ENCODE measurements at places on chromosomes 4 and X.

- no peak for DNase-seq
These were observed 28.7 kb downstream of the PAPSS1 start for GRCh38 chr4:107691378-107691777.

DNA sequence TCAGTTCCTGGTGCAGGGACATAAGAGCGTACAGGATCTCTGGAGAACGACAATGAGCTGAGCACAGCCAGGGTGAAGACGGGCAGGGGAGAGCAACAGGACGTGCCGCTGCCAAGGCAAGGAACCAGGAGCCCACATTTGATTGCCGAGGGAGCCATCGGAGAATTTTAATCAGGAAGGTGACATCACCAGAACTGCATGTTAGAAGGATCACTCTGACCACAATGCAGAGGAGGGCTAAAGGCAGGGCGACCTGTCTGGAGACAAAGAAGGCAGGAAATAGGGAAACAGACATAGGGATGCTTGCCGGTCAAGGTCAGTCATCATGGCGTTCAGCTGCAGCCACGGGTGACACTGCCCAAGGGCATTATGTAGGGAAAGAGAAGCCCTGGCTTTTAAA is 81.4 kb downstream of the RBM47 start:
- DNase-seq: no peak

GRCh38 chr4:72290737-72291136 is 258.9 kb downstream of the NPFFR2 start:
- no peak for DNase-seq

- DNase-seq: no peak
These were observed 2.5 kb downstream of the ADD1 start for GRCh38 chr4:2846172-2846571.

GRCh38 chr4:106056914-106057313 is 161.6 kb downstream of the NPNT start:
- DNase-seq: no peak

- DNase-seq: no peak
These were observed 57.9 kb downstream of the CFAP299 start for GRCh38 chr4:80393246-80393969.

- no peak for DNase-seq
These were observed 63.5 kb downstream of the PJA1 start for GRCh38 chrX:69101683-69102251.

DNA sequence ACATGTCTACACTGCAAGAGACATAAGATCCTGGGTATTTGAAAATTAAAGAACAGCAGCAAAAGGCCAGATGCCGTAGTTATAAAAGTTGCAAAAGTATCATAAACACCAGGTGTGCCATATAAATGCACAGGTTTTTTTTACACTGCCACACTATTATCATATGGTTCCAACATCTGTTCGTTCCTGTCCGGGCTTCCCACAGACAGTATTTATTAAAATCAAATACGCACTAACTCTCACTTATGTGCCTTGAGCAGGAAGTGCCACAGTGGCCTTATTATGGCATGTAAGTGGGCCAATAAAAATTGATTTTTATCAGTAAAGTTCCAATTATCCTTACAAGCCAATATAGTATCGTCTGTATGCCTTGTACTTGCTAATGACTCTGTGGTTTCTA is 873.2 kb downstream of the RPA4 start:
- DNase-seq: no peak

DNA sequence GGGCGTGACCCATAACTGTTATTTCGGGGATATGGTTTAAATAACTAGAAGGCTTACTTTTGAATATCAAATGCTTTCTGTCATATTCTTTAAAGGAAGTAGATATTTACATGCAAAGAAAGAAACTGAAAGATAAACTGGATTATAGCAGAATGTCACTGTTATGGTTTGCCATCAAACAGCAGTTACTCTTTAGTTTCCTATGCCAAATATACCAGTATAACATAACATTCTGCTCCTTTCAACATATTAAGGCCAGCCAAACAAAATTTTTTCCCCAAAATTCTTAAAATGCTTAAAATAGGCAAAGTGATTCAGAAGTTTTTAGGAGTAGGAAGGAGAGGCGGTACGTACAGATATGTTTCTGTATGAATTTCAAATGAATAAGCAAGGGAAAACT is 27.0 kb downstream of the KDM6A start:
- no peak for DNase-seq

GRCh38 chrX:153582896-153583295 is 16.0 kb downstream of the CCNQ start:
- DNase-seq: no peak

- DNase-seq: no peak
These were observed 796.5 kb upstream of the SLIT2 start for GRCh38 chr4:19455196-19455595.

GRCh38 chrX:129359269-129359668 is 164.0 kb downstream of the SMARCA1 start:
- no peak for DNase-seq

DNA sequence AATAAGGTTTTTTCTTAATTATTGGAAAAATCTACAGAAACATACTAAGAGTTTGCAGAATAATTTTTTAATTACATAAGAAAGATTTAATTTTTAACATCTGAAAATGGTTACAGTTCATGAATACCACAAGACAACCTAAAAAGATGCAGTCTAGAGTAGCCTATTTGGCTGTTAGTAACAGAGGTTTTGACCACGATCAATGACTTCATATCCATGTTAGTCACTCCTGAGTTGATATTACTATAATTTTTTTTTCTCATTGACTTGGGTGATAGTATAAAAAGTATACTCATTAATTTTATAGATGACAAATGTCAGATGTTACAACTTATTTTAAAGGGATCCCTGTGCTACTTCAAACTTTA is 272.5 kb downstream of the DCTD start:
- DNase-seq: no peak

DNA sequence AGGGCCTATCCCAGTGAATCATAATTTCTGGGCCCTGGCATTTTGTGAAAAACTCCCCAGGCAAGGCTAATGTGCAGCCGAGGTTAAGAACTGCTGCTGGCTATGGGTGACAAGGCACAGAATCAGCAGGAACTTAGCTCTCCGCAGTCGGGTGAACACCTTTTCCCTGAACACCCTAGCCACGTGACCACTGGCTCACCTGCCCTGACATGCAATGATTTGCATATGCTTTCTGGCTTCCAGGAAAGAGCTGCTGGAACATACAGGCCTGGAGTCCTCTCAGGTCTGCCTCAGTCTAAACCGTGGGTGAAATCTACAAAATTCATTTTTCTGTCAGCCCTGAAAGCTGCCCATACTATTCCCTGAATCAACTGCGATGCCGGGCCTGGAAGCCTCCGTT is 56.6 kb downstream of the ZNF827 start:
- DNase-seq: no peak

GRCh38 chr4:182449186-182449929 is 206.2 kb downstream of the TENM3 start:
- DNase-seq: no peak

GRCh38 chrX:33339219-33339618 is 127.9 kb upstream of the DMD start:
- DNase-seq: no peak

DNA sequence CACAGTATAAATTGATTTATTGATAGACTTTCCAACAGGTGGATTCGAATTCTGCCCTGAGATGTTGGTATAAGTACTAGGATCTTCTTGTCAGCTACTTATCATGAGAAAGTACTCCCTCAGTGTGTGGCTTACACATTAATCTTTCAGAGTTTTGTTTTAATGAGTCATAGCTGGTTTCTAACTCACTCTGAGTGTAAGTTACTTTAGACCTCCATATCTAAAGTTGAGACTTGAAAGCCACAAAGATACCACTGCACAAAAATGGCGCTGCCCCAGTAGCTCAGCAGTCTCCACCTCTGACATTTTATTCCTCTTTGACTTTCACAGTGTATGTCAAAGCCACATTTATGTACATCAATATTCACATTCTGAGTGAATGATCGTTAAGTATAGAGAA is 318.5 kb downstream of the ARAP2 start:
- no peak for DNase-seq

DNA sequence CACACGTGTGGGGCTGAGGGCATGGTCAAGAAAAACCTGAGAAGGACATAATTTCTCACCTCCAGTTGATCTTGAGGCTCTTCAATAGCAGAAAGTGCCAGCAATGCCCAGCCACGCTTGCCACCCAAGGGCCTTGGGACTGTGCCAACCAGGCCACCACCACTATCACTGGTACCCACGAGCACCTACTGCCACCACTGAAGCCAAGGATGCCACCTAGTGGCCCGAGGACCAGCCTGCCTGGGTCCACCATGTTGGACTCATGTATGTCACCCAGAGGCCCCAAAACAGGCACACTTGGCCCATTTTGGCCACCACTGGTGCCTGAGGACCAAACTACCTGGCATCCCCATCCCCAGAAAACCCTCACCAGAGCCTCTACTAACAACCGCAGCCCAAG is 191.8 kb downstream of the ADAM29 start:
- DNase-seq: no peak

- DNase-seq: no peak
These were observed 122.6 kb upstream of the VCX3B start for GRCh38 chrX:8341814-8342590.

- DNase-seq: no peak
These were observed 85.9 kb downstream of the CASK start for GRCh38 chrX:41837270-41837944.

DNA sequence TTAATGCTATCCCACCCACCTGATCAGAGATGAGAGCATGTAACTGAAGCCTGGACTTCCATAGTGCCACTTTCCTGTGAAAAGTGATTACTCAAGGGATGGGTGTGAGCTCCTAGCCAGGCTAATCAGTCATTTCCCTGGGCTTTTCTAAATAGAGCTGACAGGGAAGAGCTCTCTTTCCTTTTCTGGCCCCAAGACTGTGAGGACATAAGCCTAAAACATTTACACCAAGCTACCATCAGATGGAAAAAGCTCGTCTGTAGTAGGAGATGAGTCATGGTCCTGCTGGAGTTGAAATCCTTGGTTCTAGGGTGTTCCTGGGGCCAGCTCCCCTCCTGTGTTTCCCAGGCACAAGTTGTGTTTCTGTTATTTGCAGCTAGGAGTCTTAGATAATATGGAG is 52.4 kb upstream of the NDP start:
- DNase-seq: no peak

DNA sequence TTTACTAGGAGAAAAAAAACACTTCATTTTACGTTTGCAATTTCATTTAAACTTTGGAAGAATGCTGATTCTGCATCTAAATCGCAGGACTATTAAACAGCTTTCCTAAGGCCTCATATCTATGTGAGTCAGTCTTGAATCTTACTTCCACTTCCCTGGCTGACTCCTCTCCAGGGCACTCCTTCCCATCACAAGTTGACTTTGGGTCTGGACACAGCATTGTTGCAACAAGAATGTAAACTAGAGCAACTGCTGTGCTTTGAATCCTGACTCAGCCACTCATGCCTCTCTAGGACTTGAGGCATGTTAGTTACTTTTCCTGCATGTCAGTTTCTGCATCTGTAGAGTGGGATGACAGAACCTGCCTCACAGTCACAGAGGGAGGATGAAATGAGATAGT is 413.8 kb downstream of the FAT4 start:
- DNase-seq: no peak

GRCh38 chrX:48998391-48998790 is 3.7 kb downstream of the GRIPAP1 start:
- no peak for DNase-seq

- no peak for DNase-seq
These were observed 725.8 kb downstream of the RAPGEF2 start for GRCh38 chr4:159828687-159829086.

DNA sequence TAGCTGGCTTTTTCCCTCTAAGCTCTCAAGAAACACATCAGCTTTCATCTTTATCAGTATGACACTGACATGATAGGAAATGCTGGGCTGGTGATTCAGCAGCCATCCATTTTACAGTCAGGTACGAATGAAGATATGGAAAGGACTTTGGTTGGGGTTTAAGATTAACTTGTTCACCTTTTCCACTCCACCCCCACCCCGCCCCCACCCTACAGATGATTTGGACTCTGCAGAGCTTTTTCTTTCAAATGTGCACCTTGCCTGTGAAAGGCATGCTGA is 132.6 kb downstream of the AKAP4 start:
- DNase-seq: no peak

GRCh38 chrX:121254336-121254735 is 206.9 kb downstream of the GLUD2 start:
- no peak for DNase-seq

DNA sequence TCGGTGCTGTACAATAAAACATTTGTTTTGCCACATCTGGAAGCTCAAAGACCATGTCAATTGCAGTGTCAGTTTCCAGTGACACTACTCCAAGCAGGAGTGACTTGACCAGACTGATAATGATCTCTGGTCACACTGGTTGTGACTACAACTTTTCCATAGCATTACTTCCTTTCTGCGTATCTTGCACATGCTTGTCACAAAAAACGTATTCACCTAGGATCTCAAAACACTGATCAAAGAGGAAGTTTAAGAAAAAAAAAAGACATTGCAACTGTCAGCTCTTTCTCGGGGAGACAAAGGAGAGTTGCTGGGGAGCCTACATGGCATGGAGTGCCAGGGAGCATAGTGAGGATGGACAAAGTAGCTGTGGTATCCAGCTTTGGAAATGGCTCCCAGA is 60.6 kb downstream of the OPHN1 start:
- DNase-seq: no peak

- DNase-seq: no peak
These were observed 252.8 kb upstream of the SLC7A11 start for GRCh38 chr4:138494931-138495330.

- DNase-seq: no peak
These were observed 110.5 kb downstream of the ANXA3 start for GRCh38 chr4:78661921-78662521.

GRCh38 chrX:29890004-29890403 is 325.4 kb upstream of the MAGEB2 start:
- DNase-seq: no peak

DNA sequence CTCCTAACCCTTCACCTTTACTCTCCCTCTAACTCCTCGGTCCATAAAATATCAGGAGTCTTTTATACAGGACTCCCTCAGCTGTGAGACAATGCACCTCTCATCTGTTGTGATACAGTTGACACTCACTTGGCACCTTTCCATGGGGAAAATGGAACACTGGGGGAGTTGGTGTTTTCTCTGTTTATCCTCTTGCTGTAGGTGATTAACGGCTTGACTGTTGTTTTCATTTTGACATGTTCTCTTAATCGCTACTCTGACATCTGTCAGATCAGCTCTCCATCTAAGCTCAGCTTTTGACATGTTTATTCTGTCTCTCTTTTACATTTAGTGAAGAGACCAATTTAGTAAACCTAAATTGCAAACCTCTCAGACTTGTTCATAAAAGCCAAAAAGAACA is 604.8 kb downstream of the TRAM1L1 start:
- no peak for DNase-seq

- DNase-seq: no peak
These were observed 339.7 kb downstream of the DMD start for GRCh38 chrX:32871636-32872035.

DNA sequence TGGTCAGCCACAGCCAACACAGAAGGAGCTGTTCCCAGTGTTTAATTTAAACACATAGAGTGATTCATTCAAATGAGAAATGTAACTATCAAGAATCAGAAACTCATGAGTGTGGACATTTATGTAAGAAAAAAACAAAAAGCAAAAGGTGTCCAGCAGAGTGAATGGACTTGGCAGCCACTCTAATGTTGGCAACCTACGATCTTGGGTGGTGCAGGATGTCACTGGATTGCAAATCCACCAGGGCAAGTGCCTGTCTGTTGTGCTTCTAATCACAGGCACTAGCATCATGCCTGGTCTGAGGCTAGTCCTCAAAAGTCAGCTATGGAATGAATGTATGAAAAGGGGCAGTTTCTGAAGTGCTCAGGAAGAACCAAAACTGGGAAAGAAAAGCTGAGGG is 277.7 kb upstream of the CLNK start:
- DNase-seq: no peak

- DNase-seq: no peak
These were observed 235.2 kb upstream of the ANKRD50 start for GRCh38 chr4:124947622-124948265.

- DNase-seq: no peak
These were observed 468.2 kb upstream of the DIPK2B start for GRCh38 chrX:45668686-45669443.
